Non-pigmented ciliary epithelial cell (primary cell): ENCODE measurements at places on chromosomes 12 and 14.
A peak's percentile ranks its signal among the peaks of the same experiment; 100 is the strongest.

- DNase-seq, result no peak
These were observed 96.2 kb downstream of the CPSF2 start for GRCh38 chr14:92217936-92218335.

GRCh38 chr12:108967869-108968540 lies 52.9 kb downstream of the SVOP start:
- no peak for DNase-seq

- peak; percentile 88 for DNase-seq
These were observed at the start of gene C1S for GRCh38 chr12:7060353-7060954. Gene C1S, plus strand, starts transcription at chr12:7060718. Its CDS starts 1,195 bp downstream, at chr12:7061913.

- no peak for DNase-seq
These were observed 1.1 kb downstream of the MED6 start for GRCh38 chr14:70599345-70599744.

GRCh38 chr14:67571275-67571990 lies 28.6 kb downstream of the PIGH start:
- DNase-seq, result no peak

DNA sequence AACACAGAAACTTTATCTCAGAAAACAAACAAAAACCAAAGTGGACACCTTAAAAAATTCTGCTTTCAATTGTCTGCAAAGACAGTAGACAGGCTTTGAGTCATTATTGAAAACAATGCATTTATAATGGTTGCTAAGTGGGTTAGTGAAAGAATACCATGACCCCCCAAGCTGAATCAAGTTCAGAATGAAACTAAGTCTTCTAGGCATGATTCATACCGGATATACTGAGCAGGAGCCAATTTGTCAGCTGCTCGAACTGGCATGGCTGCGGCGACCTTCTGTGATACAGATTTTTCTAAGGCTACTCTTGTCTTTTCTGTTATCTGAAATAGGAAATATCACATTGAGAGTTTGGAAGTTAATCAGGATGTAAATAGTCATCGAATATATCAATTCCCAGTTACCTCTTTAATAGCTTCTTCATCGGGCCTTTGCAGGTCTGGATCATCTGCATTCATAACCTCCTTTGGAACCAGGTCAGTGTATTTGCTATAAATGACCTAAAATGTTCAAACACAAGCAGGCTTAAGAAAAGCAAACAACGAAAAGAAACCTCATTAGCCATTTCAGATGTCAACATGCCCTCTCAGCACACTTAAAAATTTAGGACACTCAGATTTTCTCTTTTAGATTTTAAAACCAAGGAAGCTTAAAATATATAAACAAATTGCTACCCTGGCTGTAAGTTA lies 22.3 kb downstream of the SNW1 start:
- DNase-seq, result peak; percentile 9

GRCh38 chr12:106229036-106229591 lies 18.7 kb downstream of the CKAP4 start:
- no peak for DNase-seq

GRCh38 chr12:95277139-95277538 lies 59.5 kb downstream of the VEZT start:
- DNase-seq, result peak; percentile 67

DNA sequence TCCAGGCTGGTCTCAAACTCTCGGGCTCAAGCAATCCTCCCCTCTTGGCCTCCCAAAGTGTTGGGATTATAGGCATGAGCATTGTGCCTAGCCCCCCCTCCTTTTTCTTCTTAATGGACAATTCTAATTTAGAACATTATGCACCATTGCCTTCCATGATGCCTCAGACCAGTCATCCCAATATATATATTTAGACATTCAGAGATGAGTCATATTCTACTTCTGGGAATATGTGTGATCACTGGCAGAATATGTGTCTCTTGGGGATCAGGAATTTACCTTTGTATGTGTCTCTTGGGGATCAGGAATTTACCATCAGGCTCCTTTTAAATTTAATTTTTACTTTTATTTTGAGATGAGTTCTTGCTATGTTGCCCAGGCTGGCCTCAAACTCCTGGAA lies 7.5 kb upstream of the CCDC177 start:
- peak; percentile 24 for DNase-seq

- DNase-seq, result no peak
These were observed 60.4 kb upstream of the PELI2 start for GRCh38 chr14:56057767-56058166.

GRCh38 chr12:64716839-64717455 lies 42.3 kb downstream of the GNS start:
- DNase-seq, result no peak

DNA sequence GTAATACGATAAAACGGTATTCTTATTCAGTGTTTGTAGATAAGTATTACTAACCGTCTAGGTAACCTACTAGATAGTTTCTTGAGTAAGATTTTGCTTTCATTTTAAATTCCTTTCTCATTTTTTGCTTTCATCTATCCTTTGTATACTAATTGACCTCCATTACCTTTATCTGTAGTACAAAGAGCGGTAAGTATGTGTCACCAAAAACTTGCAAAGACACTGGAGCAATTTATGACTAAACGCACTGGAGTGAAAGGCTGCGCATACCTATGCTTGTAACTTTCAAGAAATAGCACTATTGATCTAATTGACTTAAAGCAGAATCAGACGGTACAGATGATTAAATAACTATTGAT lies 1.7 kb downstream of the ARHGAP5 start:
- DNase-seq, result no peak

- no peak for DNase-seq
These were observed 709.4 kb upstream of the MDGA2 start for GRCh38 chr14:48384821-48385220.

- DNase-seq, result no peak
These were observed 158.8 kb downstream of the GARIN6 start for GRCh38 chr12:99806304-99806703.

DNA sequence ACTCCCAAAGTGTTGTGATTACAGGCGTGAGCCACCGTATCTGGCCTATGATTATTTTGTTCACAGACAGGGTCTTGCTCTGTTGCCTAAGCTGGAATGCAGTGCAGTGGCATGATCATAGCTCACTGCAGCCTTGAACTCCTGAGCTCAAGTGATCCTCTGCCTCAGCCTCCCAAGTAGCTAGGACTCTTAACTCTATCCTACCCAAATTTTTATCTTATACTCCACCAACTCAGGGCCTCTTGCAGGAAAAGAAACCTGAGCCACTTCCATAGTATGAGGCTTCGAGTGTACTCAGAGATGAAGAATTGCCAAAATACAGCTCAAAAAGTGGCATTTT lies 828 bp downstream of the MMAB start:
- DNase-seq, result no peak

- no peak for DNase-seq
These were observed 8.7 kb upstream of the SMCO2 start for GRCh38 chr12:27437839-27438238.

DNA sequence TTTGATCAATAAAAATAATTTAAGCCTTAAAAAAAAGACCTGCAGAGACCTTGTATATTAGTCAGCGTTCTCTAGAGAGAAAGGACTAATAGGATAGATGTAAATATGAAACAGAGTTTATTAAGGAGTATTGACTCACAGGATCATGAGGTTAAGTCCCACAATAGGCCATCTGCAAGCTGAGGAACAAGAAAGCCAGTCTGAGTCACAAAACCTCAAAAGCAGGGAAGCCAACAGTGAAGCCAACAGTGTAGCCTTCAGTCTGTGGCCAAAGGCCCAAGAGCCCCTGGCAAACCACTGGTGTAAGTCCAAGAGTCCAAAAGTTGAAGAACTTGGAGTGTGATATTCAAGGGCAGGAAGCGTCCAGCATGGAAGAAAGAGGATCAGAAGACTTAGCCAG lies 66.3 kb downstream of the TBX5 start:
- DNase-seq, result peak; percentile 9

- no peak for DNase-seq
These were observed 1640.0 kb upstream of the SEL1L start for GRCh38 chr14:83173687-83174086.

- no peak for DNase-seq
These were observed 56.8 kb downstream of the GNG2 start for GRCh38 chr14:51917193-51917592.

DNA sequence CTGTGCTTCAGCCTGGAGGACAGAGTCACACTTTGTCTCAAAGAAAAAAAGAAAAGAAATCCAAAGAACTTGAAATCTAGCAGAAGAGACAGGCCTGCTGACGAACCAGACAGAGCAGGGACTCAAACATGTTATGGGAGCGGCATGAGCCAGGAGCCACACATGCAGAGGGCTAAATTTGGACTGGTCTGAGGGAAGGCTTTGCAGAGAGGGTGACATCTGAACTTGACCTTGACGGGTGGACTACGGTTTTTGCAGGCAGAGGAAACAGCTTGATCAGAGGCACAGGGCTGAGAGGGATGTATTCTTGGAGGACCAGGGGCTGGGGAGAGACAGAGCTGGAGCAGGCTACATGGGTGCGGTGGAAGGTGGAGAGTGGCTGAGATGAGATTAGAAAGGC lies 20.5 kb upstream of the SLC24A4 start:
- no peak for DNase-seq

- no peak for DNase-seq
These were observed 236.6 kb downstream of the SEC23A start for GRCh38 chr14:38866461-38866860.

DNA sequence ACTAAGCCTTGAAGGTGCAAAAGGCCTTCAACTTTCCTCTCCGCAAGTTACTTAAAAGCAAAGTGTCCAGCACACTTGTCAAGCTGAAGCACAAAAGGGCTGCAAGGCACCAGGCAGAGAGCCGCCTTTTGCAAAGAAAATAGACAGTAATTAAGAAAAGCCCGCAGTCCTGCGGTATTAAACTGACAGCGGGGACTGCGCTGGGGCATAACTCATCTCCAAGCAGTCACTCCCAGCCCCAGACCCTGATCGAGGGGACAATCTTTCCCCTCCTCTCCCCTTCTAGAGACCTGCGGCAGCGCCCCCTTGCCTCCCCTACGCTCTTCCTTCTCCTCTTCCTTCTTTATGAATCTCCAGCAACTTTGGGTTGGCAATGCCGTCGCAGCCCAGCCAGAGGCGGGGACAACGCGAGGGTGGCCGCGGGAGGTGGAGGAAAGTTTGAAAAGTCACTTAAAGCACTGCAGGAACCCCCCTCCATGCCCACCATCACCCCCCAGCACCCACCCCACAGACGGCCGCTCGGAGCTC lies 200.9 kb upstream of the CAND1 start:
- no peak for DNase-seq

GRCh38 chr12:9607716-9608115 lies at the start of gene KLRB1:
Gene KLRB1, minus strand, starts transcription at chr12:9607916. Its CDS starts 77 bp downstream, at chr12:9607839.
- DNase-seq, result no peak

DNA sequence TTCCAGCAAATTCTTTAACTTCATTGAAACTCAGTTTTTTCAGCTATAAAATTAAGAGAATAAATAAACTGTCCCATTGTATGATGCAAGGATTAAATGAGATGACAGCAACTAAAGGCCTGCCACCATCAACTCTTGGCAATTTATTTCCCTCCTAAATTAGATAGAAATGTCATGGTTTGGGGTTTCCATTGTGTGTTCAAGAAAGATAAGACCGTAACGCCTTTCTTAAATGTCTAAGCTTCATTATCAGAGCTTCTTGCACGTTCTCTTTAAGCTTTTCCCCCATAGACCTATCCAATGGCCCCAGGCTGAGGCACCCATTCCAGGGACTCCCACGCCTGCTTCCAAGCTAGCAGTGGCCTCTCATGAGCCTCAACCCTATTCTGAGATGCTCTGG lies 281.9 kb downstream of the CACNA1C start:
- no peak for DNase-seq

DNA sequence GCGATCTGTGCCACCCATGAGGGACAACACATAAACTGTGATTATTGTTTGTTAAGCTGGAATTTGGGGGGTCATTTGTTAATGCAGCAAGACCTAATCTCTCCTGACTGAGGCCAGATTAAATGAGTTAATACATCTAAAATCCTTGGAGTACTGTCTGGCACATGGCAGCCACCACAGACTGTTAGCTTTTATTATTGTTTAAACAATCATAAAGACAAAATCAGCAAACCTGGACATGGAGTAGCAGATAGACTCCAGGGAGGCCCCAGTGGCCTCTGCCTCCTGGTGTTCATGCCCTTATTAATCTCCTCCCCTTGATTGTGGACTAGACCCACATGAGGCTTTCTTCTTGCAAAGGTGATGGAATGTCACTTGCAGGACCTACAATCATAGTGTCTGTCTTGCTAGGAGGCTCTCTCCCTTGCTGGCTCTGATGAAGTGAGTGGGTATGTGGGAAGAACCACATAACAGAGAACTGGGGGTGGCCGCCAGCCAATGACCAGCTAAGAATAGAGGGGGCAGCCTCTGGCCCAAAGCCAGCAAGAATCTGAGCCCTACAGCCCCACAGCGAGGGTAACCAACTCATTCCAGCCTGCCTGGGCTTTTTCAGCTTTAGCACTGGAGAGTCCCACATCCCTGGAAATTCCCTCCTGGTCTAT lies 142.0 kb downstream of the SCARB1 start:
- DNase-seq, result no peak

DNA sequence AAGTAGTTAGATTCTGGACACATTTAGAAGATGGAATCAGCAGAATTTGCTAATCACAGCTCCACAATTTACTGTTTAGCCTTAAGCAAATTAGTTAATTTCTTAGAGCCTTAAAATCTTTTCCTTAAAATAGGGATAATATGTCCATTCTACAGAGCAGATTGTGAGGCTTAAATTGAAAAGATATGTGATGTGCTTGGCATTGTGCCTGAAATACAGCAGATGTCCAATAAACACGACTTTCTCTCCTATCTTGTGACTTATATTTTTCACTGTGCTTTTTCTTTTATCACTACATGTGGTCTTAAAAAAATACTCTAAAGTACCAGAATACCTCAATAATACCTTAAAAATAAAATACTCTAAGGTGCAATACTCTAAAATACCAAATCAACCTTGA lies 30.6 kb downstream of the CCER1 start:
- no peak for DNase-seq

GRCh38 chr12:54016478-54016964 lies 7.7 kb downstream of the HOXC8 start:
- no peak for DNase-seq

DNA sequence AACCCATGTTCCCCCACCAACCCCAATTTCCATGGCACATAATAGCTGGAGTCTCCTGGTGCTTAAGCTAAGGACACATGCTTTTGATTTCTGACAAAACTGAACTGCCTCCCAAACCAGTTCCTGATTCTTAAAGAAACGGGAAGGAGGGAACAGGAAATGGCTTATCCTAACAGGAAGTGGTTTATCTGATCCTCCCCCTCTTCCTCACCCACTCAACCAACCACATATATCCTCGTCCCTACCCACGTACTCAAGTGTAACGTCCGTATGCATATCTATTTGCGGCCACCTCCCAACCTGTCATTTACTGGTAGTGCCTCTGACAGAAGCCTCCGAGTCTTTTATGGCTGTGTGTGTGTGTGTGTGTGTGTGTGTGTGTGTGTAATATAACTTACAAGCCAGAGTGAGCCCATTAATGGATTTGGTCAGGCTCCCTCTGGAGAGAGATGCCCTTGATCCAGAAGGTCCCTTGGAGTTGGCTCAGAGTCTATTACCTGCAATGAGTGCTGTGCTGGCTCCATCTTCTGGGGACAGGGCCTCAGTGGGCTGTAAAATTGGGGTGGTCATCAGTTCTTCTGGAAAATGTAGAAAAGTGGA lies 7.7 kb downstream of the DAZAP2 start:
- no peak for DNase-seq

- DNase-seq, result peak; percentile 57
These were observed 29.3 kb downstream of the CD9 start for GRCh38 chr12:6229224-6230218.
